Activated CD8-positive, alpha-beta memory T cell treated with anti-CD3 and anti-CD28 coated beads for 24 hours (primary cell): ENCODE measurements at places on chromosomes 12 and 14.

DNA sequence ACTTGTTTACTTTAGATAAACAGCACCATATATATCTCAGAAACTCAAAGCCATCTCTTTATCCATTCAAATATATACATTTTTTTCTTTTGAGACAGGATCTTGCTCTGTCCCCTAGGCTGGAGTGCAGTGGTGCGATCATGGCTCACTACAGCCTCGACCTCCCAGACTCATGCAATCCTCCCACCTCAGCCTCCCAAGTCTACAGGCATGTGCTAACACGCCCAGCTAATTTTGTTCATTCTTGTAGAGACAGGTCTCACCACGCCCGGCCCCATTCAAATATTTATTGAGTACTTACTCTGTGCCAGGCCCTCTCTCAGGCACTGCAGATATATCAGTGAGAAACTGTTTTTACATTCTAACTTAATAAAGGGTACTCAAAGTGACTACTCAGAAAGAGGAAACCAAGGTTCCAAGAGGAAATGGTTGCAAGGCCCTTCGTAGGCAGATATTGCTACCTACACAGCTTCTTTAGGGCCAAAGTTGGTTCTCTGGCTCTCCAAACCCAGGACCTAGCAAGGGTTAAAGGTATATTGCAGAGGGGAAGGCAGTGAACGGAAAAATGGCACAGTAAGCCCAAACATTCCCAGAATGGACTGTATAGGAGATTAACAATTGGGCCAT is 2.9 kb downstream of the ATXN3 start:
- DNase-seq: no peak

- DNase-seq: no peak
Observed at GRCh38 chr12:24979329-24979728, 30.4 kb upstream of the BCAT1 start.

DNA sequence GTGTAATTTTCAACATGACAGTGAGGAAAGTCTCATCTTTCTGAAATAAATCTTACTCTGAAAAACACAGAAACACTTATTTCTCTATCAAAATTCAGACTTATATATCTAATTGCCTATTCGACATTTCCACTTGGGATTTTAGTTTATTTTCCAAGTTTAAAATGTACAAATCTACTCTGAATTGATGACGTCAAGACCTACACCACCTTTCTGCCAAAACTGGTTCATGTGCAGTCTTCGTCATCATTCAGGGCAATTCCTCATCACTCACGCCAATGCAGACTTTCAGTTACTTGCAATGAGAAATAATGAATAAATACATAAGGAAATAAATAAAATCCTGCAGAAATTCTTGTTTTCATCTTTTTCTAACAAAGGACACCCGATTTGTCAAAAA is 843.8 kb downstream of the C12orf50 start:
- no peak for DNase-seq

- DNase-seq: no peak
Observed at GRCh38 chr14:93430315-93431035, at the start of gene UNC79. UNC79 (plus strand) TSS chr14:93430939; CDS start chr14:93431030, 91 bp downstream.

DNA sequence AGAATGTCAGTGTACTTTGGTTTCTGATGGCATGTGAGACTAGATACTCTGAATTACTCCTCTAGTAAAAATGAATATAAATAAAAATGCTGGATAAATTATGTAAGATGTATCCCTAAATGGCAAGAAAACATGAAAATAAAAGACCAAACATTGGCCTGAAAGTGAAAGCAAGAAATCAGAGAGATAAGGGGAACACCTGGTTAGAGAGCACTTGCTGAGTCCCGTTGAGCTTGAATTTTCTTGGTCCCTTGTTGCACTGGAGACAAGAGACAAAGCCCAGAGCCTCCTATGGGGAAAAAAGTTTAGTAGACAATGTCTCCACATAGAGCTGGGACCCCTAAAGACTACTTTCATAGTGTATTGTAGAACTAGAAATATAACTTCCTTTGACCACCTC is 23.9 kb downstream of the RASSF8 start:
- no peak for DNase-seq

GRCh38 chr14:63862163-63862562 is 9.4 kb downstream of the SYNE2 start:
- DNase-seq: no peak

- no peak for DNase-seq
Observed at GRCh38 chr12:46217541-46218321, 51.1 kb downstream of the SLC38A1 start.

GRCh38 chr14:90569201-90569600 is 172.4 kb downstream of the CALM1 start:
- DNase-seq: no peak

GRCh38 chr14:88303041-88303440 is 20.0 kb downstream of the KCNK10 start:
- DNase-seq: no peak

GRCh38 chr14:63611078-63611477 is 30.6 kb downstream of the WDR89 start:
- DNase-seq: no peak

- no peak for DNase-seq
Observed at GRCh38 chr14:93107453-93107852, 8.3 kb downstream of the ITPK1 start.

GRCh38 chr12:124217508-124218242 is 77.2 kb upstream of the RFLNA start:
- no peak for DNase-seq

GRCh38 chr12:10171973-10172728 is at the start of gene OLR1:
OLR1 (minus strand) TSS chr12:10172132; CDS start chr12:10172077, 55 bp downstream.
- DNase-seq: no peak

DNA sequence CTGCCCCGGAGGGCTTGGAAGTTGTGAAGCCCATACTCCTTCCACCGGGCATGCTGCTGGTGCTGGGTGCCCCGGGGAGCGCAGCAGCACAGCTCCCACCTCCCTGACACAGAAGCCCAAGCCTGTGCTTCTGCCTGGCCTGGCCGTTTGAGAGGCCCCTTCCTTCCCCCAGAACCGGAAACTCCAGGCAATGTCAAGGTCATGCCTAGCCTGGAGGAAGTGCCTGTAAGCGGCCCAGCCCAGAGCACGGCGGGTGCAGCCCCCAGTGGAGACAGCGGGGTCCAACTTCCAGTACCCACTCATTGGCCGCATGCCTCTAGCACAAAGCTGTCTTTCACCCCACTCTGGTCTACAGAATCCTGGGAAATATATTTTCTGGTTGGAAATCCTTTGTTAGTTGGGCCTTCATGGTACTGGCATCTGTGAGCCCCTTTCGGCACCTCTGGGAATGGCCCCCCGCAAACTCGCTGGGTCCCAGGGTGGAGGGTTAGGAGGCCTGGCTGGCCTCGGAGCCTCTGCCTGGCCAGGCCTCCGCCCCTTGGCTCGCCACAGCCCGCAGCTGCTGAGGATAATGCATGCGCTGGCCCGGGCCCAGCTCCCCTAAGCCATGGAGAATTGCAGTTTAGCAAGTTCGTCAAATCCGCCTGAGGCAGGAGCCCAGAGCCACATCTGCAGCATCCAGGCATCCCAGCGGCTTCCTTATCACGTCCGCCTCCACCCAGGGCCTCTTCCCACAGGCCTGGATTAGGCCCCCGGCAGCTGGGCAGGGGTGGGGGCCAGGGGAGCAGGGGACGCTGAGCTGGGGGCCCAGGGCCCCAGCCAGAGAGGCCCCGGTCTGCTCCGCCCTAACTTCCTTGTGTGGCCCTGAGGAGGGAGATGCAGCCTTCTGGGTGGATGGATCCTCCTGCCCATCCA is 48.9 kb upstream of the DLK1 start:
- DNase-seq: no peak
